ENCODE measurements at places on chromosomes 11 and 22.

- no peak for DNase-seq
Observed at GRCh38 chr11:107856180-107856980, 2.2 kb downstream of the SLC35F2 start.

- DNase-seq = no peak
Observed at GRCh38 chr22:46219636-46220035, 30.5 kb downstream of the CDPF1 start.

DNA sequence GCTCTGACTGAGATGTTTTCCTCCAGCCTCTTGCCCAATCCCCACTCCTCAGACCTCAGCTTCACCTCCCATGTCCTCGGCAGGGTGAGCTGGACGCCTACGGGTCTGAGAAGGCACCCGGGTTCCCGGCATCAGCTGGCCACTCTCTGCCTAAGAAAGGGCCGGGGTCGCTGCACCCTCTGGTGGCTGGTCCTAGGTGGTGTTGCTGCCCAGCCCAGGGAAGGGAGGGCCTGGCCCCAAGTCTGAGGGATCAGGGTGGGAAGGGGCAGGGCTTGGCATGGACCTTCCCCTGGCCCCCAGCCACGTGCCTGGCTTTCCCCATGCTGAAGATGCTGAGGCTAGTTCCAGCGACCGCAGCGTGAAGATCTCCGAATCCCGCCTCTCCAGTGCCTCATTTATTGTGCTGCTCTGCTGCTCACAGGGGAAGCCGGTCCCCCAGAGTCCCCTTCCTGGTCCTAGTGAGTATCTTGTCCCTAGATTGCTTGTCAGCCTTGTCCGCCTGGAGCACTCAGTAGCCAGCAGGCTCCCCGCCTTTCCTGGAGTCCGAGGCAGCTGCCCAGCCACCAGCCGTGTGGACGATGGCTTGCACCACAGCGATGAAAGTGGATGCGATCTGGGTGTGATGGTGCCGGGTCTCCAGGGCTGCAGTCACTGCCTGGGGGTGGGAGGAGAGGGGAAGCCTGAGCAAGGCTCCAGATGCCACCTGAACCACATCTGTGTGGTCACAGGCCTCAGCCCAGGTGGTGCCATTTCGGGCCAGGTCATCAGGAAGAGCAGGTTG lies 2.9 kb upstream of the GGT5 start:
- DNase-seq = peak; percentile 9

- DNase-seq = no peak
Observed at GRCh38 chr11:132586801-132587200, 945.5 kb downstream of the OPCML start.

- DNase-seq = no peak
Observed at GRCh38 chr11:124467381-124467927, 22.0 kb upstream of the OR8B8 start.

GRCh38 chr11:62713343-62713742 lies 5.9 kb downstream of the GNG3 start:
- no peak for DNase-seq

DNA sequence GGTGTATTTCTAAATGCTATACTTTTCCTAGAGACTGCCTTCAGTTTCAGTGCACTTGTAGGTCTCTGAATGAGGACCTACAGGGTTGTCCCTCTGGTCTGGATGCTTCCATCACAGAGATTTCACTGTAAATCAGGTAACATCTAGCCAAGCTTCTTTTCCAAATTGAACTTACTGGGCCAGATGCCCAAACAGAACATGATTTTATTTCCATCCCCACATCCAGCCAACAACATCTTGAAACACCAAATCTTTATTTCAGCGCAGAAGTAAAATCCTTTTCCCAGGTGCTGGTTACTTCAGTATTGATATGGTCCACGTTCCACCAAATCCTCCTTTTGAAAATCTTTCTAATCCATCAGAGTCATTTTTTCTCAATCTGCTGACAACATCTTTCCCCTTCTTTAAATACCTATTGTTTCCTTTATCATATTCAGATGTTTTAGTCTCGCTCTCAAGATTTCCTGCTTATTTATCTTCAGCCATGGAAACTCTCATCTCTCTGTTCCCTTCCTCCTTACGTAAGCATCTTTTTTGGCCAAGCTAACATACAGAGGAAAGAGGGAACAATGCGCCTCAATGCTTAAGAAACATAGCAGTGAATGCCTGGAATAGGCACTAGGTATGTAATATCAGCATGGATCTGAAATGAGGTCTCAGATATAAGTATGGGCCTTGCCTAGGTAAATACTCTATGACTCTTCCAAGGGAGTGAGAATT lies 201.2 kb upstream of the MTNR1B start:
- no peak for DNase-seq

DNA sequence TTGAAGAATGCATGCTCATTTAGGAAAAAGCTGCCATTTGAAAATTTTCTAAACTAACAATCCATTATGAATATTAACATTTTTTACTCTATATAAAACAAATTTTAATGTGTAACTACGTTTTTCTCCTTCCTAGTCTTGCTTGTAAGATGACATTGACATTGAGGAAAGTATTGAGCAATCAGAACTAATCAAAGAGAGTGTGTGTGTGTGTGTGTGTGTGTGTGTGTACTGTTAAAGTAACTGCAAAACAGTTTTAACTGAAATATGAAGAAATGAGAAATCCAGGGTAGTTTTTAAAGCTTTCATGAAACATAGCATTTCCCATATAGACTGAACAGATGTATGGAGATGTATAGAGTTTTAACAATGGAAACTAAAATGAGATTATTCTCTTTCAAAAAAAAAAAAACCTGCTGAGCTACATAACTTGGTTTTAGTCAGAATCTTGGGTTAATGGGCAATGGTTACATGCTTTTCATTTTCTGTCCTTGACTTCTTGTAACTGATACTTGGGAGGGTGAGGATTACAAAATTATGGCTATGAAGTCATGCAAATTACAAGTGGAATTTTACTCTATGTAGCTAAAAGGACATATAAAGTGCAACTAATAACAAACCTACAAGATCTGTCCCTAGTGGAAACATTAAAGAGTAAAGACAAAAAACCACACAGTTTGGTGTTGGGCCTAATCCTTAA lies 2.0 kb downstream of the PDGFD start:
- no peak for DNase-seq

GRCh38 chr11:58301576-58301975 lies 33.5 kb upstream of the OR10W1 start:
- no peak for DNase-seq

- no peak for DNase-seq
Observed at GRCh38 chr11:48272606-48273005, 8.9 kb downstream of the OR4X1 start.

- no peak for DNase-seq
Observed at GRCh38 chr11:2675540-2675939, 24.3 kb downstream of the KCNQ1OT1 start.

DNA sequence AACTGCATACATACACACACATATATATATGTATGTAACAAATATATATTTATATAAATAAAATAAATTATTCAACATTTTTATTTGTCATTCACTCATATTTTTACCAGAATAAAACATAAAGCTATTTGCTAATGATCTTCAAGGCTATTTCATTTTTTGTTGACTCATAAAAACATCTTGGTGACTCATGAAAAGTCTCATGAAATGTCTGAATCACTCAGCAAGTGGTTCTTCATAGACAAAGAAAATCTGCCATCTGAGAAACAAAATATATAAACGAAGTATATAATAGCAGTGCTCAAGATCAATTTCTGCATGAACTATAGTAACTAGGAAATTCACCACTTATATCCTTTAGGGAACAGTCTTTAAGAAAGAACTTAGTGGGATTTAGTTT lies 764.8 kb upstream of the FAT3 start:
- no peak for DNase-seq

- DNase-seq = no peak
Observed at GRCh38 chr11:135023499-135023898, 611.5 kb upstream of the B3GAT1 start.

DNA sequence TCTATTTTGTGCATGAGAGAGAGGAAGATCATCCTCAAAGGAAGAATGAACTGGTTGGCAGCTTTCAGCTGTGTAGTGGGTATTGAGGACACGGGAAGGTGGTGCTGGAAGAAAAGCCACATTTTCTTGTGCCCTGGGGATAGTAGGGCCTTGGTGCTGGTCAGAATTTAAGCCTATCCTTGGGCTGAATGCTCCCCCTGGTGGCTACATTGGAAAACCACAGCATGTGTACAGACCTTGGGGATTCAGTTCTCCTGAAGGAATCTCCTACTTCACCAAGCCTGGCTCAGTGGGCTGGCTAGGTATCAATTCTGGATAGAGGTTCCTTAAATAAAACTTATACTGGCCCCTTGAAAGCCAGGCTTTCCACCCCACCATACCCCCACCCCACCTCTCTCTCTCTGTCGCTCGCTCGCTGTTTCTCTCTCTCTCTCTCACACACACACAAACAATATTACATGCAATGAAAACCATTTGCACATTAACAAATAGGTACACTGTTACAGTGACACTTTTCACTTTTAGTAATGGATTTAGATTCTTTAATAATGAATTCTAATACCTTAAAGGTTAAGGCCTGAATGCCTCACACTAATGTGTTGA lies 2.8 kb upstream of the OR51M1 start:
- DNase-seq = no peak

DNA sequence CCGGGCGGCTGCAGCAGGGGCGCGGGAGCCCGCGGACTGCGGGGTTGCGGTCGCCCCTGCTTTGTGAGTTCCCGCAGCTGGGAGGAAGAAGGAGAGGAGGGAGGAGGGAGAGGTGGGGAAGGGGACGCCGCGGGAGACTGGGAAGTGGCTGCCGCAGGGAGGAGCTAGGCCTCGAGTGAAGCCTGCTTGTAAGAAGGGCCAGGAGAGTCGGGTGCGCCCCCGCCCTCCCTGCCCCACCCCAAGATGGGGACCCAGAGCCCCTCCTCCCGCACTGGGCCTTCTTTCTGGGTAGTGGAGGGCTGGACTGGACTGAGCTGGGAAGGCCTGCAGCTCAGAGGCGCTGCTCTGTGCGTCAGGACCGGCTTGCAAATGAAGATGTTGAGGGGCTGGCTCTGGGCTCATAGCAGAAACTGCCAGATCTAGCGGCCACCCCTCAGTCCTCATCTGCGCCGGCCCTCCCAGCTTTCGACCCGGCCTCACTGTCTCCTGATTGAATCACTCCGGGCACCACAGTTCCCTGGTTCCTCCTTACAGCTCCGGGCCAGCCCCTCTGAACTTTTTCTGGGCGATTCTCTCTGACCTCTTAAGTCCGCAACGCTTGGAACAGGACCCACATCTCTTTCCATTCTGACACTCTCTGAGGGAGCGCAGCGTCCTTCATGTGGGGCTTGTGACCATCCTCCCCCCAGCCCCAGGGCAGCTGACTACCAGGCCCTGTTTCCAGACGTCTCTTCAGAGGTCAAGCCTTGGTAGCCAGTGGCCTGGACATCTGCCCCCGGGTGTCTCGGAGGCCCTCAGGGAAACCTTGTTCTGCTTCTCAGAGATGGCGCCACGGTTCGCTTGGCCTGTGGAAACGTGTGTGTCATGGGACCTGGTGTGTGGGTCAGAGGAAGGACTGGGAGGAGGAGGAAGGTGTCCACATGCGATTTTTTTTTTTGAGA lies 21.9 kb downstream of the SERPINH1 start:
- DNase-seq = no peak

DNA sequence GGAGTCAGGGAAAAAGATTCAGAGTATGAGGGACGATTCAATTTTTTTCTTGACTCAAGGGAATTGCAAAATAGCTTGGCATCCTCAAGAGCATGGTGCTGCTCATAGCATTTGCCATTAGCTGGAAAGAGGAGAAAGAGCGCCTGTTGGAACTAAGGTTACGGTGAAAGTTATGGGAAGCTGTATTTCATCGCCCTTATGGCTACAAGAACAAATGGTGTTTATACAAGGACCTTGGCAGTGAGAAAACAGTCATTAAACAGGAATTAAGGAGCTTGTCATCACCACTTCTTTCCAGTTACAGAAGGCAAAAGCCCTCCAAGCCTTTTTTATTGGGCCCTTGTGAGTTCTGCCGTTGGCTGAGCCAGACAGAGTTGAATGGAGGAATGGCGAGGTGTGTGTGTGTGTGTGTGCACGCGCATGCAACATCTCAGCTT lies 74.2 kb downstream of the ALX4 start:
- DNase-seq = no peak

DNA sequence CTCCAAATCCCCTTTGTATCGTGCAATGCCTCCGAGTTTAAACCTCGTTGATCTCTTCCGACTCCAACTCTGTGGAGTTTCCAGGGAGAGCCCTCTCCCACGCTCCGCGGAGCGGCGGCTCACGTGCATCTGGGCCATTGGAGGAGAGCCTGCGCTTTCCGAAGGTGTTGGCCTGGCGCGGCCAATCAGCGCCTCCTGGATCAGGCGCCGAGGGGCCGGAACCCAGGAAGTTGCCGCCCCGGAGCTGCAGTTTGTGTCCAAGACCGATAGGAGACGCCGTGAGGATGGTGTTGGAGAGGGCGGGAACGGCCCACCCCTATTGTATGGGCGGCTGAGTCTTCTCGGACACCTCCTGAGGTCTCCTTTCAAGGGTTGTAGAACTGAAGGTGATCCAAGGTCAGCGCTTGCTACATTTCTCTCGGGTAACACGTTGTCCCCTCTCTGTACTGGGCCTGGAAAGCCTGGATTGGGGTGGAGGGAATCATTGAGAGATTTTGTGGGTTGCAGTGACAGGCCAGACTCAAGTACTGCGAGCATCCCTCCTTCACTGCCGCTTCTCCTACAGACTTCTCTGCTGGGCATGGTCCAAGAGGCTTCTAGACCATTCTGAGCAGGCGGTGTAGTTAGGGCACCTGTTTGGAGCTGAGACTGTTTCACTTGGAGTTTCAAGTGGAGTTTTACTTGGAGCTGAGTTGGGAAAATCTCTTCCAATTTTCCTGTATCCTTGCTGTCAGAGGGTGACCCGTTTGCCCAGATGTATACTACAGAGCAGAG lies 1.7 kb downstream of the ADAMTS15 start:
- no peak for DNase-seq

- DNase-seq = no peak
Observed at GRCh38 chr22:47107431-47107830, 345.0 kb downstream of the TBC1D22A start.

- DNase-seq = no peak
Observed at GRCh38 chr11:25733777-25734176, 598.2 kb upstream of the ANO3 start.

DNA sequence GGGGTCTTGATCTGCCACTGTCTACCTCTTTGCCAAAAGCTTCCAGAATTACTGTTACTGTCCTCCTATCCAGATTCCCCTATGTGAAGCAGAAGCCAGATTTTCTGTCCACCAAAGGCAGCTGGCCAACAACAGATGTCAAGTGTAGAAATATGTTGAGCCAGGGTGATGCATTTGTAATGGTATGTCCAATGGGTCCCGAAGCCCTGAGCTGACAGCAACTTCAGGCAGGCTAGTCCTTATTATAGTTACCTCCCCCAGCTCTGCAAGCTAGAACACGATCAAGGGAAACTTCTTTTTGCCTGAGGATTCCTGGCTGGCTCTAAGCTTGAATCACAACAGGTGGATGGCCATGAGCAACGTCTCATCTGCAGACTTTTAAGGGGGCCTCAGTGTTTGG lies 10.2 kb downstream of the PAMR1 start:
- no peak for DNase-seq
